Suppressor macrophage treated with lipopolysaccharide for 4 hours (primary cell): ENCODE measurements at places on chromosomes 6 and 20.

- peak; percentile 88 for DNase-seq
These were observed 13.0 kb upstream of the TGM2 start for GRCh38 chr20:38178065-38178491.

DNA sequence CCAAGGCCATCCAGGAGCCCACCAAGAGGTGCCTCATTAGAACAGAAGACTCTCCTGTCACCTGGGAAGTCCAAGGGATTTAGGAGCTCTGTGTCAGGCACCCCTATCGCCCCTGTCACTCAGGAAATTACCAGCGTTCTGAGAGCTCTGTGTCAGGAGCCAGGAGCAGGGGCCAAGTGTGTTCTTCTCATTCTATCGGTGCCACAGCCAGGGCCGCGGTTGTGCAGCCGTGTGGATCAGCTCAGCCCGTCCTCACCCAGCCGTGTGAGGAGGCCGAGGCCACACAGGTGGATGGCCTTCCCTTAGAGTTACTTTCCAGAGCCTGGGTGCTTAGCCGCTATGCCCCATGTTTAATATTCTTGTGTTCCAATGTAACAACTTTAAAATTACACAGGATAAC lies 9.8 kb downstream of the MTG2 start:
- DNase-seq: no peak

- peak; percentile 96 for DNase-seq
These were observed 43.6 kb downstream of the FGD2 start for GRCh38 chr6:37048851-37049757.

DNA sequence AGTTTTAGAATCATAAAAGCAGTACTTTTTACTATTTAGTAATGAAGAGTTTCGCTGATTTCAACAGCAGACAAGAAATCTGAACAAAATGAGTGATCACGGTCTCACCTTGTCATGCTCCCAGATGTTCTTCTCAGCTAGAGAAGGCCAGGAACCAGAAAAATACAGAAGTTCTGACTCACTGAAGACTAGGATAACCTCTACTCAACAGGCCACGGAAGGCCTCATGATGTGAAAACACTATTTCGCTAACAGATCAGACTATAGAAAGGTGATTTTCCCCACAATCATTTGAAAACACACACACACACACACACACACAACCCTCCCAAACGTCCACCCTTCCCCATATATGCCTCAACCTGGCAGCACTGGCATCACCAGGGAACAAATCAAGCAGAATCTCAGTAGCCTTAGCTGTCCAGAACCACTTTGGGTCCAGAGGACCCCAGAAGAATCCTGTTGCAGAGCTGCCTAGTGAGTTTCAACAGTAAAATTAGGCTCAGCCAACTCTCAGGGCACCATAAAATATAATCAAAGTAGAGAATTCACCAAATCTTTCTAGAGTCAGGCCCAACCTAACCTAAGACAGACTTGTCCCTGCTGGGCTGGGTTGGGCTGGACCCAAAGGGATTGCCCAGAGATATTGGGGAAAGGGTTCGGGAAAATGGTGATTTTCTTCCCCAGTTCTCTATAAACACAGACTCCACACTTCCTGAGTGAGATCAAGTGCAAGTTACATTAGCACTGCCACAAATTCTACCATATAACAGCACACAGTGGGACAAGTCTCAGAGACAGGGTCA lies 7.9 kb downstream of the EXOC2 start:
- peak; percentile 81 for DNase-seq

- DNase-seq: no peak
These were observed 1.6 kb upstream of the RPS12 start for GRCh38 chr6:132812756-132813172.

- no peak for DNase-seq
These were observed 1.4 kb upstream of the MICAL1 start for GRCh38 chr6:109456710-109457561.

- DNase-seq: no peak
These were observed 25.9 kb downstream of the RIN2 start for GRCh38 chr20:19783966-19784401.

DNA sequence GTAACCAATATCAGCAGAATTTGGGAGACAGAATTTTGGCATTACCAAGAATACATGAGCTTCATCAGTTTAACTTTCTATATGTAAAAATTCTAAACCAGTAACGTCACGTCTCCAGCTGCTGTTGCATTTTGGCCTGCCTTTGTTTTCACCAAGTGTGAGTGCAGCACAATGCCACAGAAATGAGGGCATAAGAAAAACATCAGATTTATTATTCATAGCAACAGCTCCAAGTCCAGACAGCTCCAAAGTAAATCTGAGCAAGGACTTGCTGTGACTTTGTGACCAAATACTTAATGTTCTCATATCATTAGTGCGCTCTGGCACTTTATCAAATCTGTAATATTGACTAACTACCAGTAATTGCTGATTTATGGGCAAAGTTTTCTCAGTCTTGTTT lies 11.0 kb upstream of the FBXL4 start:
- no peak for DNase-seq

DNA sequence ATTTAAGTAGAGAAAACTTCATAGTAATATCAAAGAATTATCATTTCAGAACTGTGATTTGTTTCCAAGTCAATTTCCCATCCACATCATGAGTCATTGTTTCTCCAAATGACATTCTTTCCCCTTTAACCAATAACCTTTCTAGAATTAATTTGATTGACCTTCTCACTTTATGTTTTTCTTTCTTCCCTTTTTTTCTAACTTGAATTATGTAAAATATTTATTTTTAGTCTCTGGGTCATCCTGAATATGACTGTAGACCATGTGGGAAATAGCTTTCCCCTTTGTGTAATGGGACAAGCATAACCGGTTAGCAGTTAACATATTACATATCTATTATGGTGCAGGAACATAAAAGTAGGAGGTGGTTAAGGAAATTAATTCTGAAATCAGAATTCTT lies 291.1 kb downstream of the GJA1 start:
- DNase-seq: peak; percentile 43

DNA sequence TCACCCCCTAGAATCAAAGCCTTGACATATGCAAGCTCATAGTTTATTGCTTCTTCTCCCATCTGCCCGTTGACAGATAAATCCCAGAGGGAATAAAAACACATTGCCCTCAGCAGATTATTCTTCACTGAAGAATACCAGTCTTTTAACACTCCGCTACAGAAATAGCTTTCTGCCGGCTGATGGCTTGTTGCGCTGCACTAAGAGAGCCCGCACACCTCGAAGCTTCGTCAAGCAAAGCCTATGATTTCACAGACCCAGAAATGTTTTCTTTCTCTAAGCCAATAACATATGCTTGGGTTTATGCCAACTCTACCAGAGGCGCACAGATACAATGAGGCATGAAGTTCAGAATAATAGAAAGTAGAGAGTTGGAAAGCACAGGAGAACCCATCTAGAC lies 208.9 kb upstream of the FOXQ1 start:
- no peak for DNase-seq

DNA sequence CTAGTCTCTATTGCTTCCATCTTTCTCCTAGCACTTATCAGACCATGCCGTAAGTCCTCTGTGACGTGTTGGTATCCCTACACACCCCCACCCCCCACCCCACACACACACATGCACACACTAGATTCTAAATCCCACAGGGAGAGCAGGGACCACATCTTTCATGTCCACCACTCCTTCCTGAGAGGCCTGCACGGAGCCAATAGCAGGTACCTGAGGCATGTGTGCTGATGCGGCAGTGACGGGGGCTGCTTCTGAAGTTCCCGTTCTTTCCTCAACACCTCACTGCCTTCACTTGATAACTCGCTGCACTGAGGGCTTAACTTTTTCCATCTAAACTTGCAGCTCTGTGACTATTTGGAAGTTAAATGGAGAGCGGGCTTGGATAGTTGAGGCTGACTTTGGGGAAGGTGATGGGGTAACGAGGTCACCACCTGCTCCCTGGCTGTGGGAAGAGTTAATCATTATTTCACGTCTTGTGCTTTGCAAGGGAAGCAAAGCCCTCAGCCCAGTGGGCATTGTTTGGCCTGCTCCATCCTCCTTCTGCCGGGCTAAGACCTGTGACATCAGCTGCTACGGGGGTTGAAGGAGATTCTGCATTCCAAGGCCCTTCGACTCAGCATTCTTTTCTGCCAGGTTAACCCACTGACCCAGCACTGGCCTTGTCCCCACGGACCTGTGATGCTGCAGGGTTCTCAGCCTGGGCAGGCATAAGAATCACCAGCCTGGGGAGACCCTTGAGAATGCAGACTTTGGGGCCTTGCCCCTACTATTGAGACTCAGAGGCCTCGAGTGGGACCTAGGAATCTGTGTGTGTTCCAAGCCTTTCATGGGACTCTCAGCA lies 187.8 kb downstream of the ANKRD60 start:
- no peak for DNase-seq

- peak; percentile 22 for DNase-seq
These were observed 432.7 kb upstream of the ARID1B start for GRCh38 chr6:156344491-156344890.

DNA sequence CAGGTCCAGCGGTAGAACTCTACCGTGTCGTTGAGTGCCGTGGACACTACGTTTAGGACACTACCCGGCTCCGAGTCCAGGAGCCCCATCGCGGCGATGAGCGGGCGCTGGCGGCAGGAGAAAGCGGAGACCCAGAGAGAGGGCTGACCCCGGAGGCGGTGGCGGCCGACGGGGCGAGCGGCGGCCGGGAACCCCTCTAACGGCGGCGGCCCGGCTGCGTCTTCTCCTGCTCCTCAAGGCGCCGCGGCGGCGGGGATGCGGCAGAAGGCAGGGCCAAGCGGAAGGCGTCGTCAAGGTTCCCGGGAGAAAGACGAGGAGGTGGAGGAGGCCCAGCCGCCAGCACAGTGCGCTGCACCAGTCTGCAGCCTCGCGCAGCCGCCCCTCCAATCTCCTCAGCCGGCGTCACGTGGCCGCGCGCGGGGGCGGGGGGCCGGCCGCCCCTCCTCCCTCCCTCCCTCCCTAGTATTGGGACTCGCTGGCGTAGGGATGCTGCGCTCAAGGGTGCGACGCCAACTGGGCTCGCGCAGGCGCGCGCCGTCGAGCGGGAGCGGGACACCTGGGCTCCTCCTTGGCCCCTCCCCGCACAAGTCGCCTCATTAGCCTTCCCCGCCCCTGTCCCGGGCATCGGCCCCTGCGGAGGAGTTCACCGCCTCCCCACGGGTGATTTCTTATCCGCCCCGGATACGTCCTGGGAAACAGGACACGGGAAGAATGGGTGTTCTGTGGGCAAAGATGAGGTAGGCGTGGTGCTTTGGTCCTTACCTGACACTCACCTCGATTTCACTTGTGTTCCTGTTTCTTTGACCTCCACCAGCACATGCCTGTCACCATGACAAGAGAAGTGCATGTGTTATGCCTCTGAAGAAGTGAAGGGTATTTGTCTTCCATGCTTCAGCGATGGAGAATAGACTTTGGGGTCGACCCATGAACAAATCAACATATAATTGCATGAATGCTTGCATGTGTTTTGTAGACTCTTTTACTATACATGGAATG lies at the start of gene ELOVL4:
Gene ELOVL4, minus strand, starts transcription at position 363 of the 996 bp plus-strand sequence. Its CDS starts 274 bp downstream, at position 89.
- DNase-seq: peak; percentile 16

- DNase-seq: no peak
These were observed 449.8 kb upstream of the RNF217 start for GRCh38 chr6:124512431-124512830.

- no peak for DNase-seq
These were observed 184.6 kb downstream of the ID4 start for GRCh38 chr6:20021795-20022194.

- peak; percentile 48 for DNase-seq
These were observed 345.3 kb downstream of the CDKAL1 start for GRCh38 chr6:20879526-20879925.

GRCh38 chr20:32971703-32972161 lies 32.5 kb downstream of the SUN5 start:
- peak; percentile 4 for DNase-seq

- no peak for DNase-seq
These were observed 86.9 kb downstream of the C6orf118 start for GRCh38 chr6:165222315-165223025.

DNA sequence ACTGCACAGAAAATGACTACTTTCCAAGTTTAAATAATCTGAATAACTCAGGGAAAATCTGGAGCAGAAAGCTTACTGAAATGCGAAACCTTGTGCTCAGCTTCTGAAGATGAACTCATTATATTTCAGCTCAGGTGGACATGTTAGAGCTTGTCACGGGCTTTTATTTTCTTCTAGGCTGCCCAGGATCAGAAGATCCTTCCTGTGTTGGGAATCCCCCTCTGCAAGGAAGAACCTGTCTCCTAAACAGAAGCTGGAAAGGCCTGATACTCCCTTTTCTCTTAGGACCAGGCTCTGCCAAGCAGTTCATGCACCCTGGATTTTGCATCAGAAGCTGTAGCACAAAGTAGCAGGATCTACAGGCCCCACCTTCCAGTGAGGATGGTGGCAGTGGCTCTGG lies 5.1 kb upstream of the SLC2A12 start:
- no peak for DNase-seq

DNA sequence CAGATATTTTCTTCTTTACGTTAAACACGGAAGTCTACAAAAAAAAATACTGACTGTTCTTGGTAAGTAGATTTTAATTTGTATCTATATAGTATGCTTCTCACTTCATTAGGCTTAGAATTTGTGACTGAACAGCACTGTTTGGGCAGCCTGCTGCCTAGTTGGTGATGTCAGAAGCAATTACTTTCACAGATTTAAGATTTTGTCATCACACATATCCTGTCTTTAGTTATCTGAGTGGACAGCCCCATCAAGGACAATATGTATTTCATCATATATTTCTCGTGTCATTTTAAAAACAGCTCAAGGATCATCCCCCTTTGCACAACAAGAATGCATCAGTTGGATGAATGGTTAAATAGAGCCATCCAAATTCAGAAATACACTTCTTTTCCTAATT lies 338.4 kb upstream of the CITED2 start:
- no peak for DNase-seq

- DNase-seq: no peak
These were observed 69.1 kb downstream of the DST start for GRCh38 chr6:56573624-56574023.

DNA sequence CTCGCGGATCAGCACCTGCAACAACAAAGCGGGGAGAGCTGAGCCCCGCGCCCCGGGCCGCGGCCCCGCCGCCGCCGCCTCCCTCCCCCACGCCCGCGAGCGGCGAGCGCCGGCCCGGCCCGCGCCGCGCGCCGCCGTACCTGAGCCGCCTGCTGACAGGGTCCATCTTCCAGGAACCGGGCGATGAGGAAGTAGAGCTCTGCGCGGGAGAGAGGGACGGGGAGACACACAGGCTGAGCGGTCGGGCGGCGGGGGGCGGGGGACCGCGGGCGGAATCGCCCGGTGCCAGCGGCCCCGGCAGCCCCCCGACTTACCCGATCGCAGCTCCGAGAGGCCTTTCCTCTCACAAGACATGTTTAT lies 359 bp downstream of the PHIP start:
- peak; percentile 73 for DNase-seq

DNA sequence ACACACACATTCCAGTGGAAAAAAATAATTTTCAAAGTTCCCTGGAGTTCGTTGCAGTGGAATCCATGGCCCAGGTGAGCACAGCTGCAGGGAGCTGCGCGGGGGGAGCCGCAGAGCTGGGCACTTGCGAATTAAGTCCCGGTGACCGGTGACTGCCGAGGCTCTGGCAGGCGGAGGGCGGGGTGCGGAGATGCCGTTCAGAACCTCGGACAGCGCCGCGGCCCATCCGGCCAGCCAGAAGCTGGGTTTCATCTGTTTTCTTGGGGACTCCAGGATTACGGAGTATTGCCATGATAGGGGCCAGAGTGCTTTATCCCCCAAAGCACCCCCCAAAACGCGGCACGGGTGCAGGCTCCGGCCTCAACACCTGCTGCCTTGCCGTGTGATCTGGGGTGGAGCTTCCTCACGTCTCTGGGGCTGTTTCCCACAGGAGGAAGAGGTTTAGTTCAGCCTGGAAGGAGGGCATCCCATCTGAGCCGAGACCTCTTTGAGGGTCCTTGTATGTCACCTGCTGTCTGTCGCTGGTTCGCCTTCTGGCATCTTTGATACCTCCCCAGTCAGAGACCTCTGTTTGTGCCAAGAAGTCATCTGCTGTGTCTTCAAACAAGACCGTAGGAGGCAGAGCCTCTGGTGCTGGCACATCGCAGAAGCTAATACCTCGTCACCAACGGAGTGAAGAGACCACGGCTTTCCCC lies 99.4 kb downstream of the YTHDF1 start:
- DNase-seq: no peak
